ENCODE measurements at places on chromosomes 12 and 14. TPM values are rescaled to one million over a fixed set of nuclear protein-coding genes. Genes with fewer than 3 reads are reported as not detected.

The KCNJ8 gene
- total RNA-seq, result 1.5 TPM

The IL23A gene
- total RNA-seq, result not detected

The KRT74 gene
- not detected for total RNA-seq

The FGF23 gene
- total RNA-seq, result not detected

The GAS2L3 gene
- 3.3 TPM for total RNA-seq

The TMEM63C gene
- total RNA-seq, result not detected

The ACOT4 gene
- 0.69 TPM for total RNA-seq

The CEP170B gene
- 12.1 TPM for total RNA-seq

The GPR68 gene
- total RNA-seq, result 1.1 TPM

The DEGS2 gene
- not detected for total RNA-seq

The EPYC gene
- total RNA-seq, result not detected

The KRT78 gene
- total RNA-seq, result not detected

The SOAT2 gene
- total RNA-seq, result not detected

The GALNT9 gene
- 0.81 TPM for total RNA-seq

The NFE2 gene
- total RNA-seq, result not detected

The OVCH1 gene
- 0.20 TPM for total RNA-seq

The TSHR gene
- total RNA-seq, result not detected

The CLEC14A gene
- 60.1 TPM for total RNA-seq

The RGS6 gene
- not detected for total RNA-seq

The LIN52 gene
- total RNA-seq, result 4.6 TPM

The PAH gene
- not detected for total RNA-seq

The MYL6 gene
- total RNA-seq, result 1,038 TPM

The RNASE3 gene
- not detected for total RNA-seq

The ZNF140 gene
- 15.9 TPM for total RNA-seq

The OR4E2 gene
- total RNA-seq, result not detected

The RPL36AL gene
- 189 TPM for total RNA-seq

The C1R gene
- total RNA-seq, result 903 TPM

The ZC3H10 gene
- total RNA-seq, result 4.0 TPM

The CNTN1 gene
- not detected for total RNA-seq

The EIF2S3B gene
- total RNA-seq, result 0.29 TPM

The NGB gene
- total RNA-seq, result not detected

The NTS gene
- not detected for total RNA-seq

The CEBPE gene
- not detected for total RNA-seq

The RPL10L gene
- total RNA-seq, result not detected

The TIGAR gene
- 3.3 TPM for total RNA-seq

The OLR1 gene
- not detected for total RNA-seq

The WIF1 gene
- total RNA-seq, result not detected

The ADIPOR2 gene
- total RNA-seq, result 24.5 TPM

The SLCO1B1 gene
- total RNA-seq, result not detected

The FAM181A gene
- total RNA-seq, result not detected

The TSPAN11 gene
- total RNA-seq, result 0.44 TPM

The ENDOU gene
- total RNA-seq, result not detected

The ACSS3 gene
- total RNA-seq, result 10.2 TPM

The SYCP3 gene
- total RNA-seq, result not detected

The DNAJC22 gene
- total RNA-seq, result not detected

The KLHL33 gene
- not detected for total RNA-seq

The CDH24 gene
- 3.2 TPM for total RNA-seq

The SLC7A7 gene
- 2.9 TPM for total RNA-seq

The MYF6 gene
- total RNA-seq, result not detected
